HS-5 (cell line): ENCODE measurements at places on chromosomes 13 and 19.

- no peak for DNase-seq
Observed at GRCh38 chr13:78649997-78650716, 8.8 kb downstream of the OBI1 start.

DNA sequence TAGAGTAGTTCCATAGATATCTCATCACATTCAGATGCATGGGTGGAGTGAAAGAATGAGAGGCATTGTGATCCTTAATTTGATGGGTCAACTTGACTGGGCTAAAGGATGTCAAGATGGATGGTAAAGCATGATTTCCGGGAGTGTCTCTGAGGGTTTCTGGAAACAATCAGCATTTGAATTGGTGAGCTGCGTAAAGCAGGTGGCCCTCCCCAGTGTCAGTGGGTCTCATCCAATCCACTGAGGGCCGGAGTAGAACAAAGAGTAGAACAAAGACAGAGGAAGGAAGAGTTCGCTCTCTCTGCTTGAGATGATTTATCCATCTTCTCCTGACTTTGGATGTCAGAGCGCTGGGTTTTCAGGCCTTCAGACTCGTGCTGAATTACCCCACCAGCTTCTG lies 43.1 kb downstream of the SERP2 start:
- no peak for DNase-seq

DNA sequence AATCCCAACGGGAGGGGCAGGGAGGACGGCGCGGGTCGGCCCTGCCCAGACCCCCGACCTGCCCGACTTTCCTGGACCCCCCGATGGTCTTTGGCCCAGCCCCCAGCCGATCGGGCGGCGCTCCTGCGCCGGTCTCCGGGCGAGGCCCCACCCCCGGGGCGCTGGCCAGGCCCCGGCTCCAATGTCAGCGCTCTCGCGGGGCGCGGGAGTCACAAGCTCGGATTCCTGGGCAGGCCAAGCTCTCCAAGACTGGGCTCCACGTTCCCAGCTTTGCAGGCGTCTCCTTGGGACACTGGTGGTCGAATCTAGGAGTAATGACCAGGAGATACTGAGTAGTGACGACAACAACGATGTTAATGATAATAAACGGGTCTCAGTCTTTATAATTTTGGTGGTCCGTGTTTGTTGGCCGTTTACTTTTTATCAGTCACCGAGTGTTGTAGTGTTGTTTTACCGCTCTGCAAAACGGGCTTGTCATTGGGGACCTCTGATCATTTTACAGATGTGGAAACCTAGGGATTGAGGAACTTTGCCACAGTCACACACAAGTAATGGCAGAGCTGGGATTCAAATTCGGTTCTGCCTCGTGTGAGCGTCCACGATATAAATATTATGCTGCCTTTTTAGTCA lies 545 bp downstream of the RAD23A start:
- DNase-seq = no peak

- no peak for DNase-seq
Observed at GRCh38 chr19:56917998-56918397, 77.5 kb upstream of the PEG3 start.

DNA sequence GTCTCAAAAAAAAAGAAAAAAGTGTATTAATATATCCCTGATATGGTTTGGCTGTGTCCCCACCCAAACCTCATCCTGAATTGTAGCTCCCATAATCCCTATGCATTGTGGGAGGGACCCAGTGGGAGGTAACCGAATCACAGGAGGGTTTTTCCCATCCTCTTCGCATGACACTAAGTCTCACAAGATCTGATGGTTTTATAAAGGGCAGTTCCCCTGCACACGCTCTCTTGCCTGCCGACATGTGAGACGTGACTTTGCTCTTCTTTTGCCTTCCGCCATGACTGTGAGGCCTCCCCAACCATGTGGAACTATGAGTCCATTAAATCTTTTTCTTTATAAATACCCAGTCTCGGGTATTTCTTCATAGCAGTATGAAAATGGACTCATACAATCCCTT lies 17.7 kb downstream of the STK24 start:
- DNase-seq = no peak

DNA sequence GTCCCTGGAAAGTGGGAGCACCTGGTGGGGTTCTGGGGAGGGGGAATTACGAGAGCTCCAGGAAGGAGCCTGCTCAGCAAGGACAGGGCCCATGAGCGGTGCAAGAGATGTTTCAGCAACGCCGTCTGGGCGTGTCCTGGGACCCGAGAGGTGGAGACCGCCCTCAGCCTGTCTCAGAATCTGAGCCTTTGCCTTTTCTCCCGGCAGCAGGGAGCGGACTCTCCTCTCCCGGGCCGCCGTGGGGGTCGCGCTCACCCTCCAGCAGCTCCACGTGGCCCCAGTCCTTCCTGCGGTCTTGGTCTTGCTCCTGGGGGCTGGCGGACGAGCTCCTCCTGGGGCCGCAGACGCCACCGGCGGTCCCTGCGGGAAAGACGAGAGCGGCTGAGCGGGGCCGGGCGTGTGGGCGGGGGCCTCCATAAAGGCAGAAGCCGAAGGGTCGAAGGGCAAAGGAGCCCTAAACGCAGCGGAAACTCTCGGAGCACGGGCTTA lies 714 bp downstream of the POLRMT start:
- peak; percentile 30 for DNase-seq

DNA sequence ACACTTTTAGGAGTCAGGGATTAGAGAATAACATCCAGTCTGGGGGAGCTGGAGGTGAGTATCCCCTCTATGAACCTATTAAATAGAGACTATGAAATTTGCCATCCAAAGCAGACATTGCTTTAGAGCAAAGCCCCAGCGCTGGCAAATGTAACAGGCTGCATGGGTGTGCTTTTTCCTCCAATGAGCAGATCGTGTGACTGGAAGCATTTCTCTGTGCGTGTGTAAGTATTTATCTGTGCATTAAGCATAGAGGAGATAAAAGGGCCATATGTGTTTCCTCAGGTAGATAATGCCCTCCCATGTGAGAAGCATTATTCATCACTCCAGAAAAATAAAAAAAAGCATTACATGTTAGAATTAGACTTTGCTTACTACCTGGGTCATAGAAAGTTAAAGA lies 924 bp downstream of the TNFSF13B start:
- no peak for DNase-seq
